Activated CD8-positive, alpha-beta memory T cell treated with anti-CD3 and anti-CD28 coated beads for 4 hours (primary cell): ENCODE measurements at places on chromosomes 1 and 21.

GRCh38 chr1:226406401-226406881 is 1.5 kb downstream of the PARP1 start:
- no peak for DNase-seq

GRCh38 chr1:54228638-54229079 is 28.7 kb downstream of the MRPL37 start:
- no peak for DNase-seq

DNA sequence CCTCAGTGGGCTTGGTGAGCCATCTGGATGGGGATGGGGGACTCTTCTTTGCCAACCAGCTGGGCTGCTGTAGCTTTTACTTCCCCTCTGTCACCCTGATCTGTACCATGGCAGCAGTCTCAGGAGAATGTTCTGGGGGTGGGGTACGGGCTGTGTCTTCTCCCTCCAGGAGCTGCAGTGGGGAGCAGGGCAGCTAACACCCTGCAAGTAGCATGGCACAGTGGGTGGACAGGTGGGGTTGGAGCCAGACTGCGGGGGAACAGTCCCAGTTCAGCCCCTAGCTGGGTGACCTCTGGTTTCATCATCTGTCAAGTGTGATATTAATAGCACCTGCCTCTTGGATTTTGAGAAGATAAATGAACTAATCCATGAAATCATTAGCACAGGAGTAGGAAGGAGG is 3.1 kb downstream of the NFASC start:
- no peak for DNase-seq

DNA sequence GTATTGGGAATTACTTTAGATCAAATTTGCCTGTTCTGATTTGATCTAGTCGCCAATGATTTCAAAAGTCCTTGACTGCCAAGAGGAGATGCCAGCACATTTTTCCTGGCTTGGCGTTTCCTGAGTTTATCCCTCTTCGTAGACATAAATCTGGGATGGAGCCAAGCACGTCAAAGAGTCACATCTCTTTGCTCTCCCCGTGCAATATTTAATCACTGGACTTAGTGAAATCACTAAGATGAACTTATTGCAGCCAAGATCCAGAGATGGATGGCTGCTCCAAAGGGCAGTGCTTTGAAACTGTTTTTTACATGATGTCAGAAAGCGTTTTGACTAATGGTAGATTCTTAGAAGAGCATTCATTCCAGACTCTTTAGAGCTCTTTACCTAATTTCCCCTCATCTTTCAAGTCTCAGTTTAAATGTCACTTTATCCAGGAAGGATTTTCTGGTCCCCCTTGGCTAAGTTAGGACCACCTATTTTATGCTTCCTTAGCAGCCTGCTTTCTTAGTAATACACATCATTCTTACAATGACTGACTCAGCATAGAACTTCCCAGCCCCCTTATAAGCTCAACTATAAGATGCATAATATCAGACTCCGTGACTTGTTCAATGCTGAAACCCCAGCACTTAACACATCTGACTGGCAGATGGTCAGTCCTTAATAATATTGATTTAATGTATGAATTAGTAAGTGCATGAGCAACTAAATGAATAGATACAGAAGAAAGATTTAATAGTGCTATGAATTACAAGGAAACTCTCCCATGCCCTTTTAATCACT is 94.4 kb upstream of the GREM2 start:
- DNase-seq = no peak

DNA sequence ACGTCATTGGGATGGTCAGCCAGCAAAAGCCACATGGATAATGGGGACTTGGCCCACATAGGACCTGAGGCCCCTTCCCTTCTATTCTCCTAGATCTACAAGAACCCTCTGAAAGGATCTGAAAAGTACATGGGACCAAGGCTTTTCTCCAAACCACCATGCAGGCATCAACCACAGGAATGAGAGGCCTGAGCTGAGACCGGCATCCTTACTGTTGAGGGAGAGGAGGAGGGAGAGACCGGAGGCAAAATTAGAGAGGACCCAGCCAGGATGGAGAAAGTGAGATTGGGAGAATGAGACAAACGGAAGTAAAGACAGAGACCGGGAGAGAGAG is 281.7 kb downstream of the RRAGC start:
- no peak for DNase-seq

DNA sequence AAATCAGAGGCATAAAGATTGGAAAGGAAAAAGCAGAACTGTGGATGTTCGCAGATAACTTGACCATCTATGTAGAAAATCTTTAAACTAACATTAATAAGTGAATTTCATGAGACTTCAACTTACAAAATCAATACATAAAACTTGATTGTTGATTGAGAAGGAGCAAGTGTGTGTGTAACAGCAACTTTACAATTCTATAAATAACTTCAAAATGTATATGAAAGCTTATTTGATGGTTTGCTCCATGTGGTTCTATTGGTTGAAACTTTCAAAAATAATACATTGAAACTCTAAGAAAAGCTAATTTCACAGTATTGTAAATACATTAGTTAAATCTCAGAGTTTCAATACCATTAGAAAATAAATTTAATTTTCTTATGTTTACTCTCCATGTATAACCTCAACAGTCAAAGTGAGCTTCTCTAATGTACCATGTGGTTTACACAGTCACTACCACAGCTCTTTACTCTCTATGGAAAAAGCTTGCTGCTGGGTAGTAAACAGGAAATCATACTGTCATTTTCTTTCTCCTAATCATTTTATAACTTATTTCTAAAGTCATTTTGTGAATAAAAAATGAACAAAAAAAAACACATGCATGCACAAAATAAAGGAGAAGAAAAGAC is 12.0 kb downstream of the AKT3 start:
- DNase-seq = no peak

DNA sequence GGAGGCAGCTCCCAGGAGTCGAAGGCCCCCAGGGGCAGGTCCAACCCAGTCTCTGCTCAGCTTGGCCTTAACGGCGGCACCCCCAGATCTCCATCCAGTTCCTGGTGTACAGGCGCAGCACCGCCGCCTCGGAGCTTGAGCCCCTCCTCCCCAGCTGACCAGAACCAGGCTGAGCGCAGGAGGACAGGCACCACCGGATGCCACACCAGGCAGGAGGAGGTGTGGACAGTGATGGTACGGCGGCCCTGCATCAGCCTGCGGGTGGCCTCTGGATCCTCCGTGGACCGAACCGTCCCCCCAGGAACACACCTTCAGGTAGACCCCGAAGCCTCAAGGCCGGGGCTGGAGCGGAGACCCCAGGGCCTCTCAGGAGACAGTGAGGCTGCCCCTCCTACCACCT is 16.4 kb downstream of the SLC66A1 start:
- DNase-seq = no peak

GRCh38 chr1:114462963-114463362 is 48.0 kb downstream of the TRIM33 start:
- DNase-seq = no peak

- no peak for DNase-seq
These were observed 13.3 kb upstream of the TRAF3IP3 start for GRCh38 chr1:209742409-209743144.

- DNase-seq = no peak
These were observed 10.9 kb downstream of the MORC3 start for GRCh38 chr21:36330904-36331303.

DNA sequence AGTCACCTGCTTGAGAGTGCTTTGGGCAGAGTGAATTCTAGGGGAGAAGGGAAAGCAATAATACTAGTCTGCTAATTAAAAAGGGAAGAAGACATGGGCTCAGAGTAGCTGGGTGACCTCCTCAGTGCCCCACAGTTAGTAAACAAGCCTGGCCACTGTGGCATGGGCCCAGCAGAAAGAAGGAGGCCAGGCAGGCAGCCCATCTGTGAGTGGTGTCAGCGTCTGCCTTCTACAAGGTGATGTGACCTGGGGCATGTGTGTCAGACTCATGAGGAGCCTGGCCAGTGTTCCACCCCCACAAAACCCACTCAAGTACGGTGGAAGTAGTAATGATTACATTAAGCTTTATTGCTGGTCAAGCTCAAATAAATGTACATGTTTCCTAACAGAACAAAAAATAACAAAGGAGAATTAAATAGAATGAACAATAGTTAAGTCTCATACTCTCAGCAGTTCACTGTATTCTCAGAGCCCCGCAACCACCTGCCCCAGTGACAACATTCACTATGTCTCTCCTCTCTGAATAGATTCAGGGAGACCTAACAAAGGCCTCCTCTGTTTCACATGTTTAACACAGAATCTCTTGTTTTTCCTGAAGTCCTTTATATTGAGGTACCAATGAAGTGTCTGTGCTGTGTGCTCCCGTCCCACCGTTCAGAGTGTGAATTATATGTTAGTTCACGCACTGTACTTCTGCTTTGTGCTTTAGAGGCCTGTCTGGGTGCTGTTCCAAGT is 32.5 kb downstream of the SLC22A15 start:
- no peak for DNase-seq

GRCh38 chr1:77313491-77313890 is 31.7 kb downstream of the AK5 start:
- no peak for DNase-seq

GRCh38 chr1:26237230-26237966 is 3.4 kb downstream of the CEP85 start:
- no peak for DNase-seq
